ENCODE measurements at places on chromosomes 5 and 9. TPM values are rescaled to one million over a fixed set of nuclear protein-coding genes. Genes with fewer than 3 reads are reported as not detected.

DOCK8 gene
- total RNA-seq: 0.58 TPM

OR1Q1 gene
- total RNA-seq: not detected

LCN9 gene
- 0.30 TPM for total RNA-seq

TMEM171 gene
- total RNA-seq: not detected

TMEM203 gene
- 49.7 TPM for total RNA-seq

THBS4 gene
- total RNA-seq: 6.9 TPM

FGD3 gene
- total RNA-seq: 4.1 TPM

CCDC127 gene
- total RNA-seq: 11.9 TPM

PLPP1 gene
- total RNA-seq: 13.2 TPM
